ENCODE measurements at places on chromosomes 16 and 17.

GRCh38 chr17:59785091-59785799 lies 77.8 kb downstream of the VMP1 start:
- no peak for DNase-seq

DNA sequence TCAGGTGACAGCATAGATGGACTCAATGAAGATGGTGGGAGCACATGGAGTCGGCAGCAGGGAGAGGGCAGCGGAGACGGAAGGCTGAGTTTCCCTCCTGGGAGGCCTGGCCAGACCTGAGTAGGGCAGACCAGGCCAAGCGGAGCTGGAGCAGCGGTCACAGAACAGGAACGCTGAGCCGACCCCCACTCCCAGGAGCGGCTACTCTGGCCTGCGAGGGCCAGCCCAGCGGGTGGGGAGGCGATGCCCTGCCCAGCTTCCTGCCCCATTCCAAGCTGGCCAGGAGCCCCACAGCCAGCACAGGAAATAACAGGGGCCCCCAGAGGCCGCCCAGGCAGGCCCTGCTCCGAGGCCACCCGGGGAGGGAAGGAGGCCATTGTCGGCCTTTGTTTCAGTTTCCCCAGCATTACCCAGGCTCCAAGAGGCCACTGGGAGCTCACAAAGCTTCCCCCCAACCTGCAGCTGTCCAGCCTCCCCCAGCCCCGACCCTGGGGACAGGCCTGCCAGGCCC lies 79.8 kb downstream of the ZNF423 start:
- no peak for DNase-seq

- DNase-seq = no peak
These were observed 635 bp downstream of the WNK4 start for GRCh38 chr17:42780851-42781638.

GRCh38 chr17:17873450-17873991 lies 36.7 kb upstream of the SREBF1 start:
- DNase-seq = no peak

GRCh38 chr17:47287068-47287467 lies 33.4 kb downstream of the ITGB3 start:
- DNase-seq = no peak

DNA sequence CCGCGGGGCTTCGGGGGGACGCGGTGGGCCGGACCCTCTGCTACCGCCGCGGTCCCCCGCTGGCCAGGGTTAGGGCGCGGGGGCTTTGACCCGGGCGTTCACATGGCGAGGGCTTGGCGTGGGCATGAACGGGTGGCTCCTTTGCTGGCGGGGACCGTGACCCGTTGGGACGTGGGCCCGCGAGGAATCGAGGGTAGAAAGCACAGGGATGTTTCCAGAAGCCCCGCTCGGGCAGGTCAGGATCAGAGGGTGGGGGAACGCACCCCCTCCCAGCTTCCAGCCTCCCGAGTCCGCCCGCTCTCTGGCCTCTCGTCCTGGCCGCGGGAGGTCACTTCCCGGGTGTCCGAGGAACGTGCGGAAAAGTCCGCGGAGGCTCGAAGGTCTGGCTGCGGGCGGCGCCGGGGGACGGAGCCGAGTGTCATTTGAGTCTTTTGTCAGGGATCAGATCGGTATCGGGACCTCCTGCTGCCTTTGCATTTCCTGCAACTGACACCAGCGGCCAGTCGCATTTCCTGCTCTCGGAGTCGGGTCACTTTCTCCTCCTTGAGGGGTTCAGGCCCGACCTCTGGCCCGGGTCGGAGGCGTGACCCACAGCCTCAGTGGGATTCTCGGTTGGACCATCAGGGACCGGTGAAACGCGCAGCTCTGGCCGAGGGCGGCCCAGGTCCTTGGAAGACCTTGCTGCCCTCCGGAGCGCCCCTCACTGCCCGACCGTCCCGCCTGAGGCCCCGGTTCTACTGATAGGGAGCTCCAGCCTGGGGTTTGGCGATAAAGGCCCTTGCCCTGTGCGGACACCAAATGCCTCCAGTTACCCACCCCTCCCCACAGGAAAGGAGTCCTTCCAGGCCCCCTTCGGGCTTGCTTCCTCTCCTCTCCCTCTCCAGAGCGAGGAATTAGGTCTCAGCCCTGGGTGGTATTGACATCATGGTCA lies 702 bp upstream of the WNT3 start:
- DNase-seq = no peak

DNA sequence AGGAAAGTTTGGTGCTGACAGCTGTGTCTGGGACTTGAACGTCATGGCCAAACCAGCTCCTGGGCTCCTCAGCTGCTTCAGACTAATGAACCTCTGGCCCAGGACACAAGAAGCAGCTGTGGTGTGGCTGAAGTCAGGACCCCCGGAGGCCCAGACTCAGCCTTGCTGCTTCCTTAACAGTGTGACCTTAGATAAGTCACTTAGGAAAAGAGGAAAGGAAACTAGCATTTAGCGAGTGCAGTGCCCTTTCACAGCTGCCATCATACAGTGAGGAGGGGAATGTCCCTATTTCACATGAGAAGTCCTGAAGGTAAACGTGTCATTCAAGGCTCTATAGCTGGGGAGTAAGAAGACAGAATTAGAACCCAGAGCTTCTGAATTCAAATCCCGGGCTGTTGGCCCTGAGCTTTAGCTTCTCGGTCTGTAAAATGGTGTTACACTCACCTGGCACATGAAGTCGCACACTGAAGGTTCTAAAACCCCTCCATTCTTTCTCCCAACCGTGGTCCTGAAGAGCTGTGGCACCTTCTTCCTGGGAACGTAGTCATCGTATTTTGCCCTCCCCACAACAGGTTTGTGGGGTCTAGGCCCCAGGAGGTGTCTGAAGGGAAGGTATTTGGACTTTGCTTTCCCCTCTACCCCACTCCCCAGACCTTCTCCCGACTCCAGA lies 910 bp upstream of the RAMP2 start:
- DNase-seq = no peak

DNA sequence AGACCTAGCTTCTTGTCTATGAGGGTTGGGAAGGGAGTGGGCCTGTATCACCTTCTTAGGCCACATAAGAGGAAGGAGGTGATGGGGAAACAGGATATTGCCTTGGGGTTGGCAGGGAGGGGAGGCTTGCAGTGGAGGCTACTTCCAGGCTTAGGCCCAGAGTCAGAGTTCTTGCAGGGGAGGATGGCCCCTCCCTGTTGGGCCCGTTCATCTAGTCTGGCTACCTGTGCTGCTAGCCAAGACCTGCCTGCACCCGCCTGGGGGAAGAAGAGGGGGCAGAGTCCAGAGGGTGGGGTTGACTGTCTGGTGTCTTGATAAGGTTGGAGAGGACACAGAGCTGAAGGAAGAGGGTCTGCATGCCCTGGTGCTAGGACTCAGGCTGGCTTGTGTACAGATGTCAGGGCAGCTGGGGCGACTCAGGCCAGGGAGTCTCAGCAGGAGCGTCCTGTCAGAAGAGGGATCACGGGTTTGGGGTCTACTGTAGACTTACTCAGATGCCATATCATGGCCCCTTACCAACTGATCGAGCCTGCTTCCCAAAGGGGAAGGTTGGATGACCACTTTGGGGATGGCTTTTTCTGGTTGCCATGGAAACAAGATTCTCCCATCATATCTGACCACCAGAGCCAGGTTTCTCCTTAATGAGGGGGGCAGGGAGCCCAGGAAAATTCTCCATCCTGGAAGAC lies 5.3 kb downstream of the KDM6B start:
- peak; percentile 8 for DNase-seq

DNA sequence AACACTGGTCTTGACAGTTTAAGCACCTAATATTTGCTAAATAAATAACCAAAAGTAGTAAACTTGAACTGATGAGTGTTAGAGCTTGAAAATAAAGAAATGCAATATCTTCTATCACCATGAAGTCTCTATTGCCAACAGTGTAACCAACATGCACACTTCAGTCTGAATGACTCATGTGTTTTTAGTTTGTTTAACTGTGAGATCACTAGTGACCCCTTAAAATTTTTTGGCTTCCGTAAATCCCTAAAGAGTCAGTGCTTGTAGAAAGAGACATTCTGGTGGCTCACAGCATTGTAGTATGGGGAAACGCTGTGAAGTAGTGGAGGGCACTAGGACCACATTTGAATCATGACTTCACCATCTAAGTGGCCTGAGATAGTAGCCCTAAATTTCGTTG lies 341.1 kb downstream of the PMP22 start:
- DNase-seq = no peak

DNA sequence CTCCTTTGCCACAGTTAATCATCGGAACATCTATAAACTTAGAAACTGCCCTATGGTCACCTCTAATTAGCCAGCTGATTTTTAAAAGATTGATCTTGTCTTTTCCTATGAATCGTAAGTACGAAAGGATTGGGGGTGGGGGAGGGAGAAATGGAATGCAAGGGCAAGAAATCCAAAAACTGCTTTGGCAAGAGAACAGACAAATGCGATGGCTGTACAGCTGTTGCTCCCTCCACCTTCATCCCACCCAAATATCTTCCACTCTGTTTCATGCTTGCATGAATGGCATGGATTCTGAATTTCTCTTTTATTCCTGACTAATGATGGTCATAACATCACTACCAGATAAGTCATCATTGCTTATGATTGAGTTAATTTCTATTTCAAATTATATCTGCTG lies 165.7 kb downstream of the STX8 start:
- DNase-seq = no peak

DNA sequence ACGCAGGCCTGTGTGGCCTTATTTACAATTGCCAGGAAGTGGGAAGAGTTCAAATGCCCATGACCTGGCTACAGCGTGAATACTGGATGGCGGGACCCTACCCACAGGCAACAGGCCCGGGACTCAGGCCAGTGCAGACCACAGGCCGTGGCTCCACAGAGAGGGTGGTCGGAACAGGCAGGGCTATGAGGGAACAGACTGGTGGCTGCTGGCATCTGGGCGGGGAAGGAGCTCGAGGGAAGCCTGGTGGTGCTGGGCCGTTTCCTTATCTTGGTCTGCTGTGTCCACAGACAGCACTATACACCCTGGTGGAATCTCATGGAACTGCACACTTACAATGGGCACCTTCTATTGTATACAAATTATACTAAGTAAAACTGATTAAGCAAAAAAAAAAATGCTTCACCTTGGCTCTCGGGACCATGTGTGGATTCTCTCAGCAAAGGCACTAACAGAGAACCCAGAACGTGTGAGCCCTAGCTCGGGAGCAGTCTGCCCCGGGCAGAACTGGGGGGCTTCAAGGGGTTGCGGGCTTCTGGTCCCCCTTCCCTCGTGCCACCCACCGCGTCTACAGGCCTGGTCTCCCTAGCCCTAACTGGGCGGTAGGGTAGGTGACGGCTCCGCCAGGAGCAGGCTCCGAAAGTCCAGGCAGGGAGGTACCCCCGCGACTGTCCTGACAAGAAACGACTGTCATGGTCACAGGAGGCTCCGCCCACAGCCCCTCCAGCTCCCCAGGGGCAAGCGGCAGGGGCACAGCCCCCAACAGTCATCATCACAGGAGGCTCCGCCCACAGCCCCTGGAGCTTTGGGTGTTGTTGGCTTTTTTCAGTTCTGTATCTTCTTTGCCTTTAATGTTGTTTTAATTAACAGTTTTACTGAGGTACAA lies 21.8 kb downstream of the CEP131 start:
- DNase-seq = peak; percentile 55

- no peak for DNase-seq
These were observed 2.0 kb downstream of the DDX5 start for GRCh38 chr17:64503821-64504768.

- no peak for DNase-seq
These were observed 14.9 kb upstream of the TEX2 start for GRCh38 chr17:64277831-64278562.

- DNase-seq = no peak
These were observed 7.9 kb downstream of the TBX4 start for GRCh38 chr17:61459939-61460718.

DNA sequence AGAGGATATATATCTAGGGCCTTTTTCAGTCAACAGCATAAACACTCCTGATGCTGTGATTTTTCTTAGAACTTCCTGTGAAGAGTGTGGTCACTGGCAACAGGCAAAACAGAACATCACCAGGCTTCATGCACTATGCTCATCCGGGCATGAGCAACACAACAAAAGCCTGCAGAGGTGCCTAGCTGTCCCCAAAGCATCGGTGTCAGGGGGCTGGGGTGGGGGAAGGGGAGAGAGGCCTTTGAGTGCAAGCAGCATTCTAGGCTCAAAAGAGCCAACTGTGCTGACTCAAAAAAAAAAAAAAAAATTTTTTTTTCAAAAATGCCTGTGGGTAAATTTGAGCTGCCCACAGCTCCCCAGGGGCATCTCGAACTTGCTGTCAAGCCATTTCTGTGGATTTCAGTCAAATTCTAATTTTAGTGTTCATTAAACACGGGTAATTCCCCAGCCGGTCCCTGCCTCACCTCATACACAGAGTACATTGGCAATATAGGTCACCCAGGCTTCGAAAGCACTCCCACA lies 194.6 kb upstream of the DYNLRB2 start:
- DNase-seq = no peak

GRCh38 chr17:72931163-72931562 lies 161.3 kb downstream of the SLC39A11 start:
- DNase-seq = no peak

DNA sequence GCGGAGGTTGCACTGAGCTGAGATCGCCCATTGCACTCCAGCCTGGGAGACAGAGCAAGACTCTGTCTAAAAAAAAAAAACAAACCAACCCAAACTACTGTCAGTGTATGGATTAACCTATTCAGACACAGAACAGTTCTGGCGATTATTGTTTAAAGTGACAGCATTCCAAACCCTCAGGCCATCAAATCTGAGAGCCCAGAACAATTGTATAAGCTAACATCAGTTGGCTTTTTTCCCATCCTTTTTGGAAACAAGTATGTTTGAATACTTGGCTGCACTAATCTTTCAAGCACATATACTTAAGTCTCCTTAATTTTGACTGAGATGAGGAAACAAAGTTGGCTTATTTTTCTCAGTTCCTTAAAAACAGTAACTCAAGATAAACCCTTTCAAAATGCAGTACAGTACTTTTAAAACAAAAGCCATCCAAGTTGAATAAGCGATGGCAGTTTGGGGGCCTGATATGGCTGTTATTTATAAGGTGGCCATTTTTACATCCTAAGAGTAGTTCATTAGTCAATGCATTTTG lies 1.4 kb downstream of the ZSWIM7 start:
- DNase-seq = no peak

DNA sequence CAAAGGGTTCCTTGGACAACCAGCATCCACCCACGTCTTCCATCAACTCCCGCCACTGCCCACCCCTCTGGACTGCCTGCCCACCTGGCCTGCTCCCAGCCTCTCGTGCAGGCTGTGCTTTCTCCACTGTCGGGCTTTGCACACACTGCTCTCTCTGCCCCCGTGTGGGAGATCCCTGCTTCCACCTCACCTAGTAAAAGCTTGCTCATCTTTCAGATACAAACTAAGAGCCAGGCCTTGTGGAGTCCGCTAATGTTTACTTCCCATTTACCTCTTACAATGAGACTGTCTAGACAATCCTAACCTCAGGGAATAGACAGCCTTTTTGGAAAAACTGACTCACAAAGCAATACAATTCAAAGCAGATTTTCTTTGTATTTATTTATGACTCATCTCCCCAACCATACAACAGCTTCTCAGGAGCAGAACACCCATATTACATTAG lies 67.6 kb downstream of the USP31 start:
- no peak for DNase-seq

- DNase-seq = no peak
These were observed 159.7 kb downstream of the USP31 start for GRCh38 chr16:22989598-22989997.

Data from adrenal gland (tissue), 19 donors.